Pons (tissue), 1 donor: ENCODE measurements at places on chromosomes 3 and 15.

GRCh38 chr3:125032100-125032643 is 23.6 kb downstream of the HEG1 start:
- no peak for DNase-seq

DNA sequence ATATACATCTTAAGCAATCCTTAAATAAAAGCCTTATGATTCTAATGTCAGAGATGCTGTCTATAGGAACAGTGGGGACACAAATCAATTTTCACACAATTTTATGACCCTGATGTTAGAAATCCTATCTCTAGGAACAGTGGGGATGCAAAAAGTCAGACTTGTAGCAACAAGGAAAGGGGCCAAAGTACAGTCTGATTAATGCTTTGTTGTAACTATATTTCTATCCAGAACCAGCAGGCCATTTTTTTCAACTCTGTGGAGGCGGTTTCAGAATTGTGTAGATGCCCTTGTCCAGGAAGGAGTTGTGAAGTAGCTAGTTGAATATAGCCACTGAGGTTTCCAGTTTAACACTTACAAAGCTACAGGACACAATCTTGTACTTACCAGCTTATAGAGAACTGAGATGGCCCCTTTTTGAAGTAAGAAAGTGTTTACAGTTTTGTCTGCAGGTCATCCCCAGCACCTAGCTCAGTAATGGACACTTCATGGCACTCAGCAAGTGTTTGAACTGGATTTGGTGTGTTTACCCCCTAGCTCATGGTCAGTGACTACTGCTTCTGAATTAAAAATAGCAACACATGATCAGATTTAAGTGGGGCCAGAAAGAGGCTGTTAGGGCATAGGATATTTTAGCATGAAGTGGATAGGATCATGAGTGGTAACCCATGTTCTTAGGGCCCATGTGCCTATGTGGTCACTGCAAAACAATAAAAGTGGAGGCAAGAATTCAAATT is 54.3 kb downstream of the RAB7A start:
- DNase-seq = no peak

GRCh38 chr15:58966698-58967097 is 20.8 kb upstream of the RNF111 start:
- no peak for DNase-seq

- DNase-seq = no peak
Measured at GRCh38 chr3:60048447-60048848, 998.6 kb upstream of the CFAP20DC start.

- DNase-seq = no peak
Measured at GRCh38 chr3:157142315-157142714, 17.6 kb downstream of the CCNL1 start.

DNA sequence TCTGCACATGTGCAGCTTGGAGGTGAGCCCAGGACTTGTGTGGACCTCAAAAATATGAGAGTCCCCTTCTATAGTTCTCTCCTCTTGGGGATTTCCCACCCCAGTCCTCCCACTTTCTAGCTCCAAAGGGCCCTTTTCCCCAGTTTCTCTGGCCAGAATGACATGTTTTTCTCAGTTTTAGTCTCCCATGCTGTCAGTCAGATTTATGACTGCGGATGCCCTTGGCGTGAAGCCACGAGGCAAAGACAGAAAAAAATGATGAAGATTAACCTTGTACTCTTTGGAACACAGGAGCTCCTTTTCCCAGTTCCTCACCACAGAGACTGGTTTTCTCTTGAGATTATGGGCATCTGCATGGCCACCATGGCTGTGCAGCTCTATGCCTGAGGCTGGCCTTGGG is 72.0 kb upstream of the TTBK2 start:
- no peak for DNase-seq

DNA sequence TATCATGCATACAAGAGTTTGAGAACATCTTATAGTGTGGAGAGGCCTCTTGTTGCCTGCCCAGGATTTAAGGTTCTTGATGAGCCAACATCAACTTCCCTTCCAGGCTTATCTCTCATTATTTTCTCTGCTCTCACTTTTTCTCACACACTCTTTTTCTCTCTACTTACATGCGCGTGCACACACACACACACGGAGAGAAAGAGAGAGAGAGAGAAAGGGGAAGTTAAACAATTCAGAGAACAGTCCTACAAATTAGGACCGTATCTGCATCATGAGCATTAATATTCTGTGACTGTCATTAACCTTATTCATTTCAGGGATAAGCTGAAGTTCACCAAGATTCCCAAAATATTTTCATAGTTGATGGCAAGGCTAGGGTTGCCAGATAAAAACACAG is 269.0 kb downstream of the ZNF621 start:
- no peak for DNase-seq

DNA sequence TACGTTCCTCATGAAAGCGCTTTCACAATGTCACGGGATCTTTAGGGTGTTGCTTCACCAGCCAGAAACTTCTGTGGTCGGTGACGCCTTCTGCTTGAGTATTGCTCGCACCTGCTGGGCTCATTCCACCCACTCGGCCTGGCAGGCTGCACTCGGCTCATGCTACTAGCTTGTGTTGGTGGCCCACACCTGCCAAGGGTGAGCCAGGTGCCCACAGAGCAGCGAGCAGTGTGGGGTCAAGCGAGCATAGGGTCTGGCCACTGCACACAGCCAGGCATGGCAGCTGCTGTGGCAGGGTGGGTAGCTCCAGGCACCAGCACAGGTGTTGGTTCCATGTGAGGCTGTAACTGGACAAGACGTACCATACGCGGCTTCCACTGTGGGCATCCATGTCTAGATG is 202.9 kb upstream of the CADM2 start:
- DNase-seq = no peak

GRCh38 chr3:23402728-23403492 is 199.8 kb downstream of the UBE2E2 start:
- no peak for DNase-seq

DNA sequence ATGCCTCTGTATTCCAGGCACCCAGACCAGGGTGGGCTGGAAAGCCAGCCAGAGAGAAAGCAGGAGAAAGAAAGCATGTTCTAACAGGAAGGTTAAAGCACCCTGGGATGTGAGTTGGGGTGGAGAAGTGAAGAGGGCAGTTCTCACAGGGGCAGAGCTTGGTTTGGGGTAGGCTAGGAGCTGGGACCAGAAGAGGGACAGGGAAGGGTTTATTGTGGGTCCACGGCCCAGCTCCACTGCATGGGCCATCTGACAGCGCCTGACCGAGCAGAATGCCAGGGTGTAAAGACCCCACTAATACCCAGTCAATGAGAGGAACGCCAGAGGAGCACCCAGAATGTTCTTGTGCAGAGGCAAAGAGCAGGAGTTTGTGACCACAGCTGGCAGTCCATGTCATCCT is 27.1 kb upstream of the MAGEF1 start:
- no peak for DNase-seq

DNA sequence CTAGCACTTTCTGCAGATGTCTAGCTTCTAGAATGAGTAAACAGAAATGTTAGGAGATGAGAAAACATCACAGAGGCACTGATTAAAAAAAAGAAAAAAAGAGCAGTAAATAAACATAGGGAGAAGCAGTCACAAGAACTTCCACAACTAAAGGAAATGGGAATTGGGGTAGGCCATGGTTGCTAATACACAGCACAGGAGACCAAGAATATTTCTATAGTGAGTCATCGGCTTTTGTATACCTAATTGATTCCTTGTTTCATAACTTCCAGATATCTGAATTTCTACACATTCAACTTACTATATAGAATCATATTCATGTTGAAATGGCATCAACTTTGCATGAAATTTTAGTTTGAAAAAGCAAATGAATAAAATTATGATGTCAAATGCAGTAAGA is 47.3 kb upstream of the TCF12 start:
- peak; percentile 30 for DNase-seq

DNA sequence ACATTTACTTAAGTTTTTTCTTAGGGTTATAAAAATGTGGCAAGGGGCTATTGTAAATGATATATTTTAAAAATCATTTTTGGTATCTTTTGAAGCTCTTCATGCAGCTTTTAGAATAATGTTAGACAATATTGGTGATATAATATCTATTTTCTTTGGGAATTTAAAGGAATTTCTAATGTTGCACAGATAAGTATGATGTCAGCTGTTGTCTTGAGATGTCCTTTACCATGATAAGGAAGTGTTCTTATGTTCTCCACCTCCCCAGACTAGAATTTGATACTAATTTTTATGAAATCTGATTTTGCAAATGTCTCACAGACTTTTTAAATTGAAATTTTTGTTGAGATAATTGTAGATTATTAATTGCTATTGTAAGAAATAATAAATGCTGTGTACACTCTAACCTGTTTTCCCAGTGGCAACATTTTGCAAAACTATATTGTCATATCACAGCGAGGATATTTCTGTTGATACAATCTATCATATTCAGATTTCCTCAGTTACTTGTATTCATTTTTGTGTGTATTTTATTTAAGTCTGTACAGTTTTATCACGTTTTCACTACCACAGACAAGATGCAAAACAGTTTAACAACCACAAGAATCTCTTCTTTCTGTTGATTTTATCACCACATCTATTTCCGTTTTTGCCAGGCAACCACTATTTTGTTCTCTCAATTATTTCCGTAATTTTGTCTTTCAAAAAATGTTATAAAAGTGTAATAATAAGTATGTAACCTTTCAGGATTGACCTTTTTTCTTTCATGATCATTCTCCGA is 55.4 kb downstream of the SPRED1 start:
- DNase-seq = no peak

DNA sequence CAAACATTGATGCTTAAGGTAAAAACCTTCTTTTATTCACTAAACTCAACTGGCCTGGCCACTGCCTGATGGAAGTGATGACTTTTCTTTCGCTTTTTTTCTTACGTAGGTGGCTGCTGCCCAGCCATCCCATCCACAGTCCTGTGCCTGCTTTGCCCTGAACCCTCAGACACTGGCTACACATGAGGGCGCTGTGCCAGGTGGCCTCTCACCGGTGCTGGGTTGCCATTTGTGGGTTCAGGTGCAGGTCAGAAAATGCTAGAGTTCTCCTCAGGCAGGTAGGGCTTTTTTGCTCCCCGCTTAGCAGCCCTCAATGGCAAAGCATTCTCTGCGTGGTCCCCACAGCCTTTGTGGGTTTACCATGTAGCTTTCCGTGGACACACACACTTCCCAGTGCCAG is 88.3 kb upstream of the PRR23E start:
- DNase-seq = no peak
